ENCODE measurements at places on chromosomes 13 and 19. TPM values are rescaled to one million over a fixed set of nuclear protein-coding genes. Genes with fewer than 3 reads are reported as not detected.

The ZNF564 gene
- total RNA-seq: 11.2 TPM

The CYSLTR2 gene
- 0.22 TPM for total RNA-seq

The DCT gene
- total RNA-seq: not detected

The KLHL1 gene
- total RNA-seq: 14.5 TPM

The S1PR4 gene
- 0.13 TPM for total RNA-seq

Data from motor neuron (in vitro differentiated cells).